ENCODE measurements at places on chromosomes 6 and 20.

GRCh38 chr6:117616391-117617209 is 14.3 kb upstream of the GOPC start:
- no peak for DNase-seq

DNA sequence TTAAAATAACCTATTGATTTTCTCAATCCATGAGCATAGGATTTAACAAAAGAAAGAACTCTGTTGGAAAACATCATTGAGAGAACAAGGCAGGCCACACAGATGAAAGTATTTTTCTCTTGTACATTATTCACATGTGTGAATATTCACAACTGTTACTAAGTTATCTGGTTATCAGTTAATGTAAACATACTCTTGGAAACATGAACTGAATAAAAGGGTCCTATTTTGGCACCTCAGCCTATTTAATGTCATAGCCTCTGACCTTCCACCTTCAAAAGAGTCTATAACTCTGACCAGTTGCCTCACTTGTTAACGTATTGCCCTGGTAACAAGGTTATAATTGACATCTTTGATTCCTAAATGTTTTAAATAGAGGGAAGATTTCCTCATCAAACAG is 8.1 kb downstream of the SYCP2 start:
- no peak for DNase-seq

GRCh38 chr6:100568255-100568654 is 103.5 kb upstream of the SIM1 start:
- DNase-seq = no peak

- no peak for DNase-seq
Observed at GRCh38 chr6:3063733-3064700, 4.3 kb upstream of the RIPK1 start.

GRCh38 chr6:73878403-73878802 is 182.4 kb downstream of the CD109 start:
- DNase-seq = no peak

GRCh38 chr6:15623276-15624116 is 39.3 kb downstream of the DTNBP1 start:
- no peak for DNase-seq

All from Panc1 (cell line).